IMR-90 (cell line): ENCODE measurements at places on chromosomes 4 and X.

- DNase-seq: peak; percentile 17
- peak within 1 kb of the TSS; percentile 81 for H3K27ac ChIP-seq
- no peaks in the 10 kb centered on the region for H3K27me3 ChIP-seq
- H3K36me3 ChIP-seq: no peaks in the 10 kb centered on the region
Measured at GRCh38 chrX:135985157-135985972, at the start of gene SLC9A6. Gene SLC9A6, plus strand, starts transcription at chrX:135985435. Its CDS starts 224 bp downstream, at chrX:135985659.

DNA sequence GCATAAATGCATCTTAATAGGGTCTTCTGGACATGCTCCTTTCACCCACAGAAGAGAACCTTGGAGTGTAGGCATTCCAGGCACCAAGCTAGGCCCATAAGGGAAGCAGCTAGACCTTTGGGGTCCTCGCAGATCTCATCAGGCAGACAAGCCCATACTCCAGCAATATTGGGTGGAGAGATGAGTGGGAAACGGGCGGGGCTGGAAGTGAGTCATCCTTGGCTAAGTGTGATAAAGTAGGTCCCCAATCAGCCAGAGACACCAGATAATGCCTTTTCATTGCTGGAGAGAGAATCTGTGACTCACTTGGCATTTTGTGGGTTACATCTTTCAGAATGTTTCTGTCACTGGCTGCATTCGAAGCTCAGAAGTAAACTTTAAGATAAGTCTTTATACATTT lies 133.3 kb upstream of the MBNL3 start:
- no peak overlapping the region for H3K27ac ChIP-seq
- peaks cover 8% of the 10 kb centered on the region for H3K27me3 ChIP-seq
- peaks cover 1% of the 10 kb centered on the region; the same call in 1 of the 2 replicates for H3K4me1 ChIP-seq
- DNase-seq: peak; percentile 35
- no peaks in the 10 kb centered on the region for H3K36me3 ChIP-seq

- no peak for DNase-seq
- H3K36me3 ChIP-seq: 0 out of 2 replicates have a peak, but pooled peaks cover 2% of the 10 kb centered on the region
- H3K27me3 ChIP-seq: no peaks in the 10 kb centered on the region; the same call in 1 of the 2 replicates
- no peak overlapping the region for H3K27ac ChIP-seq
- H3K4me3 ChIP-seq: no peak overlapping the region
Measured at GRCh38 chrX:102627640-102628039, 23.6 kb upstream of the GPRASP1 start.

GRCh38 chrX:38882894-38883626 lies 81.8 kb downstream of the MID1IP1 start:
- H3K4me1 ChIP-seq: no peaks in the 10 kb centered on the region
- peak; percentile 90 for DNase-seq
- H3K27me3 ChIP-seq: peaks cover under 1% of the 10 kb centered on the region; the same call in 1 of the 2 replicates
- no peak overlapping the region for H3K27ac ChIP-seq
- H3K36me3 ChIP-seq: no peaks in the 10 kb centered on the region

DNA sequence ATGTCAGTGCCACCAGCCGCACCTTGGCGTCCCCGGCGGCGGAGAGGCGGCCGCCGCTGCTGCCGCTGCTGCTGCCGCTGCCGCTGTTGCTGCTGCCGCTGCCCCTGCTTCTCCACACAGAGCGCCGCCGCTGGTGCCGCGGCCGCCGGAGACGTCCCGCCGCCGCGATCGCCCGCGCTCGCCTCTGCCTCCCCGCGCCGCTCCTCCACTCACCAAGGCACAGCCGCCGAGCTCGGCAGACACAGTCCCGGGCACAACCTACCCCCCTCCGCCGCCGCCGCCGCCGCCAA lies at the start of gene PPP3CA:
Gene PPP3CA (minus strand): TSS at position 260 of the 290 bp plus-strand sequence.
- peak within 1 kb of the TSS; percentile 94 for H3K4me3 ChIP-seq
- H3K27me3 ChIP-seq: no peaks in the 10 kb centered on the region
- no peak for DNase-seq
- no peaks in the 10 kb centered on the region for H3K36me3 ChIP-seq
- peak within 1 kb of the TSS; percentile 95 for H3K27ac ChIP-seq

- peaks cover 25% of the 10 kb centered on the region for H3K4me1 ChIP-seq
- no peak overlapping the region for H3K27ac ChIP-seq
- no peaks in the 10 kb centered on the region for H3K36me3 ChIP-seq
- no peak for DNase-seq
- no peak overlapping the region for H3K4me3 ChIP-seq
- H3K27me3 ChIP-seq: no peaks in the 10 kb centered on the region
Measured at GRCh38 chr4:122665161-122665929, 44.5 kb upstream of the IL21 start.
